ENCODE measurements at places on chromosomes 5 and 9.

DNA sequence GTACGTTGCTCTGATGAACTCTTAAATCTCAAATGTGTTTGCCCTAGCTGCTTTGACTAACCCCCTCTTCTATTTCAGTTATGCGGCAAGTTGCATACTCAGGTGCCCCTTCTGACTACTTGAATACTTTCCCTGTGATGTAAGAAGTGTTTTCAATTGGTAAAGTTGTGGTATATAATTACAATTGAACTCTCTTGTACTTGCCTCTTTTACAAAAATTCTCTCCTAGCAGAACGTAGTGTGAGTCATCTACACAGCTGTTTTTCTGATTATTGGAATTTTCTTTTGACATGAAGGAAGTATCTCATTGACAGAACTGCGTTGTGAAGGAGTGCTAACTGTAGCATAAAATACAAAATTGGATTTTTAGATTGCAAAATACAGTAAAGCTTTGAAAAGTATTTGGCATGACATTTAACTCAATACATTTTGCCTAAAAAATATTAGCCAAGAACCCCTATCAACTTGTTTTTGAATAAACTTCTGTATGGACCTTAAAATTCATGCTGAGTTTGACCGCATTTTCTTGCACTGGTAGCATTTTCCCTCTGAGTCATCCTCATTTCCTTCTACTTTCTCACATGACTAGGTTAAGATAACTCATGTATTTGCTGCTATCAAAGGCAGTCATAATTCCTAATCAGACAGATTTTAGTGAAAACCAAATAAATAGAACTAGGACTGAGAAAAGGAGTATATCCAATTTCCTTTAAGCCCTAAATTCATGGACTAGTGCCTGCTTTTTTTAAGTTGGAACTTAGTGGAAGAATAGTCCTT lies 6.3 kb downstream of the CRHBP start:
- peak; percentile 66 for DNase-seq

- DNase-seq: peak; percentile 8
These were observed 329 bp downstream of the CDC23 start for GRCh38 chr5:138212828-138213160.

- no peak for DNase-seq
These were observed 1975.3 kb upstream of the CDH6 start for GRCh38 chr5:29218138-29218537.

- no peak for DNase-seq
These were observed 45.6 kb upstream of the N4BP3 start for GRCh38 chr5:178067755-178068154.

- DNase-seq: no peak
These were observed 7.4 kb downstream of the EEIG1 start for GRCh38 chr9:127973169-127974000.

GRCh38 chr5:166860426-166860825 lies 1431.0 kb upstream of the WWC1 start:
- no peak for DNase-seq

DNA sequence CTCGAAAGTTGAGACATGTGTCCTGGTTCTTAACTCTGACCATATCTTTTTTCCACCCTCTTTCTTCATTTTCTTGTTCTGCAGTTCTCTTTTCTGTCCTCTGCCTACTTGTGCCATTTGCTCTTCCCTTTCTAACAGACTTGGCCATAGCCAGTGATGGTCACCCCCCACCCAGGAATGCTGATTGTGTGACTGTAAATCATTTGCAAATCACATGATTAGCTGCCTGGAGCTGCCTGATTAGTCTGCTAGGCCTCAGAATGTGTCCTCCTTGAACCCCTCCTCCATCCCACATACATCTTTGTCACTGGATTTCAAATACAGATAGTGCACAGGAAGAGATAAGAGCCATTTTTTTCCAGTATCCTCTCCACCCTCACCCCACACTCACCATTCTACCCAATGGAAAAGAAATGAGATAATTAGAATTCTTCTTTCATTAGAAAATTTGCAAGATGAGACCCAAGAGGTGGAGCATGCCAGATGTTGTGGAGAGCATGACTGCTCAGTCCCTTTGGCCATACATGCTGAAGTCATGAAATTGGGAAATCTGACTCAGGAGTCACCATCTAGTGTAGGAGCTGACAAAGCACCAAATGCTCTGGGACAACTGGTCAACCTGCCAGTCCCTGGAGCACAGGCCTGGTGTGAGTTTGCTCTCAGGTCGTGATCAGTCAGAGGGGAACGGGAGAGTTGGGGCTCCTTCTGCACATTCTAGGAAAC lies 538.2 kb downstream of the CCDC171 start:
- peak; percentile 5 for DNase-seq

- DNase-seq: no peak
These were observed 285.7 kb downstream of the AOPEP start for GRCh38 chr9:95012035-95012708.

DNA sequence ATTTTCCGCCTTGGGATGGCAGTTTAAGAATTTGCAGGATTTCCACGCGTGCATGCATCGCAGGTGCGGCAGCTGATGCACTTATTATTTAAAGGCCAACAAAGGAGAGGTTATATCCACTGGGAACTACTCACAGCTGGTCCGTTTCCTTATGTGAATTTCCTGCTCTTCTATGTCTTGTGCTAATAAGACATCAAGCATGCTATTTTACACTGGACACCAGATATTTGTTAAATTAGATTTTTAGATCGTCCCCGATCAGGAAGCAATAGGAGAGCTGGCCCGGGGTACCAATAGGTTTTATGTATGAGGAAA lies 476 bp upstream of the DTWD2 start:
- DNase-seq: no peak

- DNase-seq: no peak
These were observed 52.6 kb downstream of the PLAC8L1 start for GRCh38 chr5:146052780-146053179.

DNA sequence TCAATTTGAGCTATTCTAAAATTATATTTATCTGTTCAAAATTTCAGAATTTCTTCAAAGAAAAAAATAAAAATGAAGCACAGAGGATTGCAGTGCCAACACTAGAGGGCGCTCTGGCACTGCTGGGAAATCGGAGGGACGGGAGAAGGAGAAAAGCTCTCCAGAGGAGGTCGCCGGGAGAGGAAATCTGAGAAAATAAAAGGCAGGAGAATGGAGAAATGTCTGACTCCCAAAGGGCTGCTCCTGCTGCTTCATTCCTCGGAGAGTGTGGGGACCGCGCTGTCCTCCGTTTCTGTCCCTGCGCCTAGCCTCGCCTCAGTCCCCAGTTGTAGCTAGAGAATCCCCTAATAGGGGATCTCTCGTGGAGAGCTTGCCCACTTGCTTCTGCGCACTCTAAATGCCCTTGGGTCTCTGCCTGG lies 40.0 kb upstream of the ARSB start:
- DNase-seq: peak; percentile 44

- DNase-seq: peak; percentile 51
These were observed 455.4 kb downstream of the EBF1 start for GRCh38 chr5:158644301-158644700.

DNA sequence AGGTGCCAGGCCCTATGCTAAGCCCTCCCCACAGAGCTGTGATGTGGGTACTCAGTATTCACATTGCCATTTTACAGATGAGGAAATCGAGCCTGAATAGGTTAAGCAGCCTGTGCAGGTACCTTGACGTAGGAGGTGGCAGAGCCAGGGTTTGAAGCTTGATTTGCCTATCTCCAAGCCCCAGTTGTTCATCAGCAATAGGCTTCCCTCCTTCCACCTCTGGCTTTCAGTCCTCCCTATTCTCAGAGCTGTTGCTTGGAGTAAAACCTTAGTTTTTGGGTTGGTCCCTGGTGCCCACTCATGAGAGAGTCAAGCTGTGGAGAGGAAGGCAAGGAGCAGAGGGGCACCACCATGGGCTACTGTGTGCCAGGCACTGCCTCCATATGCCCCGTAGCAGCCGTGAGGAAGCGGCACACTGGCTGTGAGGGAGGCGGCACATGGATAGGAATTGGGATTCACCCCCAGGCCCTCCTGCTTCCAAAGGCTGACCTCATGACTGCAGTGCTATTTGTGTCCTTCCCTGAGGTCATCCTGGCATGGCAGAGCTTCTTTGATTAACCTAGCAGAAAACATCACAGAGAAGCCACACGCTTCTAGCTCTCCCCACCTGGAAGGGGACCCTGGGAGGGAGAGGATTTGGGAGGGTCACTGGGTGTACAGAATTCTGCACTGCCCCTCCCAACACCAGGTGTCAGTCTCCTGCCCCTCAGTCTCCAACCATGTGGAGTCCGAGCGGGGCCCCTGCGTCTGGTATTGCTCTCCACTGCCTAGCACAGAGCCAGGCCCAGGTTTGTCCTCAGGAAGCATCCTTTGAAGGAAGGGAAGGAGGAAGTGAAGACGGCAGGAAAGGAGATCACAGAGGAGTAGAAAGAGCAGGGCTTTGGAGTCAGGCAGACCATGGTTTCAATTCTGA lies 109.8 kb downstream of the RGS3 start:
- DNase-seq: no peak

- no peak for DNase-seq
These were observed 183.6 kb downstream of the PTTG1 start for GRCh38 chr5:160605266-160605665.

DNA sequence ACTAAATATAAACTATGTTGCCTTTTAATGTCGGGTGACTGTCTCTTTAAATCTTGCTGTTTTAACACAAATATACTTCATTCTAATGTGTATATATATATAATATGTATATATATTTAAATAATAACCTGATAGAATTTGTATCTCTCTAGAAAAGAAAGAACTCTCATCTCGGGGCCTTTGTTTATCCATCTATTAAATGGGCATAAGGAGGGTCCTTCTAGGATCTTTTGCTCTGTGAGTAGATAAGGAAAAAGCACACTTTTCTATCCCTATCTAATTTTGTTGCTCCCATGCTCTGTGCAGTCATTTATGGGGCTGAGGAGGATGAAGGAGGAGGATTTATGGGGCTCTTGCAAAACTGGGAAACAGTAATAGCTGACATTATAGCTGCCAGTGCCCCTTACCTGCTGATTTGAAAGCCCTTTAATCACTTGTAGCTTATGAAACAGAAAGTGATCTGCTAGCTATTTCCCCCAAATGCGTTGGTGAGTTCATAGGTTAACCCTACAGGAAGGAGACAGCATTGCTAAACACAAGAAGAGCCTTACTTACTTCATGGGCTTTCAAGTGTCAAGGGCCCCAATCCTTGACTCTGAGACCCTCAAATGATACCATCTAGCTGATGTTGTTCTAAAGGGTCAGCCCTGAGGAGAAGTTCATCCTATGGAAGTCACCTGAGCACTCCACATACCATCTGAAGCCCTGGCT lies 5.8 kb upstream of the PPARGC1B start:
- DNase-seq: no peak

DNA sequence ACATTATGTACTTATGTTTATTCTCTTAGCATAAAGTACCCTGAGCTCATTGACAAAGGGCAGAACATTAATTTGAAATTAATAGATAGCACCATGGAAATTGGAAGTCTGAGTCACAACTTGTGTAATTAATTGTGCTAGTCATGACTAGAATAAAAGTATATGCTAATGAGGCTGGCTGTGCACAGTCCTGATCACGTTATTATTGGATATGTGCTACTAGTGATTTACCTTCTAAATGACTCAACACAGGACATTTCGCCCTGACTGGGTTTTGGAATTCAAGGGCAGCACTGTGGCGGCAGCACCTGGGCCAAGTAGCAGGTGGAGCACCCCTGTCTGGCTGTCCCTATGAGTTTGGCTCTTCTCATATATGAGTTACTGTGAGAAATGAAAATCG lies 341.8 kb downstream of the ICE1 start:
- DNase-seq: no peak

GRCh38 chr9:128494746-128495129 lies 9.8 kb upstream of the GLE1 start:
- DNase-seq: no peak

DNA sequence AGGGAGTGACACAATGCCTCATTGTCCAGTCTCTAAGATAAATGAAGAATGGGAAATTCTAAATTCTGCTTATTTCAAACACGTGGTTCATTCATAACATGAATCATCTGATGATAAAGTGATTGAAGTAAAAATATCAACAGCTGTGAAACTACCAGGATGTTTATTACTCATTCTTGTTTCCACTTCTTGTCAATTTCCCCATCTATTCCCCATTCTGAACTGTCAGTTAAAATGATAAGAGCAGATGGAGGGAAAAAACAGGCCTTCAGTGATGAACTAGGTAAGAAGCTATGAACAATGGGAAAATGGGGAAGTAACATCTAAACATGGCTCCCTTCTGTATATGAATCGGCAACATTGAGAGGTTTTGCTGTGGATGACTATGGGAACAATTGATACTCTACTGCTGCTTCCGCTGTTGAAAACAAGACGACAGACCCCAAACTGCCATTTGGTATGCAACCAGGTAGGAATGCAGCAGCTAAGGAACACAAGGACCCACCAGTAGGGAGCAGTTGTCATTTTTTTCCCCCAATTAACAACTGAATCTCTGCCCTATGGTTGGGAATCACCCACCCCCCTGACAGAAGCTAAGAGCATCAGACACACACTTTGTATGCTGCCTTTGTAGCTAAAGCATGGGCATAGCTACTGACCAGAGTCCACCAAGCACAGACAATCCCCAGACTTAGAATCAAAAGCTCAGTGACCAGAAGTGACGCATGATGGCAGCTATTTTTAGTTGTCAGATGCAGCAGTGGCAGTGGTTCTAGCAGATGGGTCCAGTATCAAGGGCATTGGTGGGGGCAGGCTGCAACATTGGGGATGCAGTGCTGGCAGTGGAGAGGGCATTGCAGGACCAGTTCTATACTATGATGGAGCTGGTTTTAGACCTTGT lies 52.9 kb upstream of the ZNF366 start:
- DNase-seq: peak; percentile 77

DNA sequence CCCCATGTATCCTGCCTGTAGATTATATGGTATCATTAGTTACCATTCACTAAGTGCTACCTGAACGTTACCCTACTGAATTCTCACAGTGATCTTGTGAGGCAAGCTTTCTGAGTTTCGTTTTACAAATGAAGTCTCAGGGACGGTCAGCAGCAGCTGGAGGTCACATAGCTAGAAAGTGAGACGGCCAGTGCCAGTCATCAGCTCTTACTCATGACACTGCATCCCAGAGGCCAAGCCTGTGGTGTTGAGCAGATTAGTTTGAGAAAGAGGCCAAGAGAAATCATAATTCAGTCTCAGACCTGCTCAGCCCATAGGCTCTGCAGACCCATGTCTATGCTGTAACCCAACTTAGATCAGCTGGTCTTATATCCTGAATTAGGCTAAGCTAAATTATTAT lies 95.7 kb upstream of the EGFLAM start:
- no peak for DNase-seq

DNA sequence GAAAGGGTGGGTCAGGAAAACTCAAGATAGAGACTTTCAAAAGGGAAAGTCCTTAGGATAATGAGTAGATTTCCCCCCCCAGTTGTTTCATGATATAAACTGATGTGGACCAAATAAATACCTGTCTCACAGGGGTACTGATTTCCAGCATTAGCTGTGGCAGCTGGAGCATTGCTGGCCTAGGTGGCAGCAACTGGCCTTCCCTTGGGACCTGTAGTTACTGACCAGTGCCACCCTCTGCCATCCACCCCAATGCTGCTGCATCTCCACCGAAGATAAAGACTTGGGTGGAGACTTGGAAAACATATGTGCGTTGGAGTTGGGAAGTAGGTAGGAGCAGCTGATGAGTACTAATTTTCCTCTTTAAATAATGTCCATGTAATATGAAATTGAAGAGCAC lies 71.8 kb downstream of the SYK start:
- no peak for DNase-seq

GRCh38 chr9:5813824-5814223 lies 19.1 kb downstream of the ERMP1 start:
- DNase-seq: no peak

All from foreskin melanocyte (primary cell).